ENCODE measurements at places on chromosomes 7 and 10.
A peak's percentile ranks its signal among the peaks of the same experiment; 100 is the strongest.

GRCh38 chr7:157596881-157597280 lies 260.1 kb downstream of the DNAJB6 start:
- no peak for DNase-seq

GRCh38 chr10:43299579-43299978 lies 32.7 kb upstream of the RASGEF1A start:
- DNase-seq: no peak

GRCh38 chr10:95447685-95448084 lies 113.5 kb downstream of the SORBS1 start:
- DNase-seq: no peak

- no peak for DNase-seq
These were observed 2.1 kb upstream of the AGR3 start for GRCh38 chr7:16883918-16884317.

DNA sequence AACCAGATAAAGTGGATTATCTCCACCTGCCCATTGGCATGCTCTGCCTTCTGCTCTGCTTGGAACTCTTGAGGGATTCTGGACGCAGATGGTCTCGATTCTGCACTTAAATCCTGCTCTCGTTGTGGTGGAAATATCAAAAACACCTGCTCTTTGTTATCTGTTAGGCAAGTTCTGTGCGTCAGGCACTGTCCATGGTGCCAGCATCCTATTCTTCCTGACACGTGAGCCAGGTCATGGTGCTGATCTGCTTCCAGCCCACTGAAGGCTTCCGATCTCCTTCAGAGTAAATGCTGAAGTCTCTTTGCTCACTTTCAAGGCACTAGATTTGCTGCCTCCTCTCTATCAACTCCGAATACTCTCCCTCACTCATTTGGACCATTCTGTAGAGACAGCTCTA lies 505.6 kb downstream of the HTR7 start:
- DNase-seq: no peak

DNA sequence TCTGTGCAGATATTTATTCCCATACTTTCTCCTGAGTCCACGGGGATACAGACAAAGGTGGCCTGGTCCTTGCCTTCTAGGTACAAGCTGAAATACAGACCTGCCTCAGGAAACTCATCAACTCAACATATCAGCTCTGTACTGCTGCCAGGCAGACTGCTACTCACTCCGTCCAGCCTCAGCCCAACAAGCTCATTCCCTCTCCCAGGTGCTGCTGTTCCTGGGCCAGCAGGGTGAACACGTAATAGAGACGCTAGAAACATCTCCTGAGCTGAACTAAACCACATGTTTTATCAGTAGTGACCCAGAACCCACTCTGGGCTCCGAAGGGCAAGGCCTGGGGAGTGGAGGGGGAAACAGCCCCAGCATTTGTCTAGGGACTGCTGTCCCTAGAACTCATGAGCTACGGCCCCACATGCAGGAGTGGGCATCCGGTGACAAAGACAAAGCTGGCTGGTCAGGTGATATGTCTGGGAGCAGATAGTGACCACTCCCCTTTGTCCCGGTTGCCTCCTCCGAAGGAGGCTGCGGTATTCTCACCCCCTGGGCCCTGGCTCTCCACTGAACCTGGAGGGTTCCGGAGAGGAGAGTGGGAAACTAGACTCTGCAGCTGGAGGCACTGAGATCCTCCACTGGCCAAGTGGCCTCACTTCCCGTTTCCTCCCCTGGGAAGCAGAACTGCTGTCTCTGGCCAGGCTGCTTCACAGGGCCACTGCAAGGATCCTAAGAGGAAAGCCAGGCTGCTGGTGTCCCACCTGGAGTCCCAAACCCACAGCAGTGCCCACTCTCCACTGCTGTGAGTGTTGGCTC lies 116.1 kb downstream of the FAM53B start:
- peak; percentile 18 for DNase-seq

DNA sequence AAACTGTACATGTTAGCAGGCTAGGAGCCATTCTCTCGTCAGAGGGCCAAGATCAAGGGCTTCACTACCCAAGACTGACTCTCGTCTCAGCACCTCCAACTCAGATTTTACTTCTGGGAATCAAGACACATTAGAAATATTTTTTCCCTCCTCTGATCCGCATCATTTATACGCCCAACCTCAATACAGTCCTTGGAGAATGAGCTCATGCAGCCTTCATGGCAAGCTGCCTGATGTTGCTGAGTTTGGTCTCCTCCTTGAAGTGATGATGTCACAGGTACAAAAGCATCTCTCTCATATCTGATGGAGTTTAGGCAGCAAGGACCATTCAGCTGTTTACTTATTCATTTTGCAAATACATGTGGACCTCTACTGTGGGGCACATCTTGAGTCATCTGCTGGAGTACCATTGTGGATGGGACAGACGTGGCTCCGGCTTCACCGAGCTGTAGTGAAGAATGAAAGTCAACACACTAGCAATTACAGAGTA lies 114.0 kb downstream of the BMPER start:
- no peak for DNase-seq

- no peak for DNase-seq
These were observed 52.5 kb upstream of the TAS2R16 start for GRCh38 chr7:123047955-123048354.

DNA sequence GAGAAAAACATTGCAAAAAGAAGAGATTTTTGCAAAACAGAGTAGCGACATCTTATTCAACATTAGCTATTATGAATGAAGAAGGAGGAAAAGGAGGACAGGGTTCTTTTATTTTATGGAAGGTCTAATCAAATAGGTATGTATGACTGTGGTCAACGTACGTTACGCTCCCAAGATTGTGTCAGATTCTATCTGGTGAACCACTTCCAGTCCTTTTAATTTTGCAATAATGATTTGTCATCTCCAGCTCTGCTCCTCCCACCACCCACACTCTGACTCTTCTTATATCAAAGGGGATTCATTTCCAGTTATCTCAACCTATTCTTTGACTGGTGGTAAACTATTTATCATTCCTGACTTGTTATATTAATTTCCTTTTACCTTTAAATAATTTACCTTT lies 259.9 kb downstream of the CACNA2D1 start:
- DNase-seq: no peak

GRCh38 chr7:155848691-155849669 lies 36.7 kb upstream of the SHH start:
- no peak for DNase-seq

GRCh38 chr10:5555021-5555510 lies 30.3 kb downstream of the CALML3 start:
- no peak for DNase-seq

DNA sequence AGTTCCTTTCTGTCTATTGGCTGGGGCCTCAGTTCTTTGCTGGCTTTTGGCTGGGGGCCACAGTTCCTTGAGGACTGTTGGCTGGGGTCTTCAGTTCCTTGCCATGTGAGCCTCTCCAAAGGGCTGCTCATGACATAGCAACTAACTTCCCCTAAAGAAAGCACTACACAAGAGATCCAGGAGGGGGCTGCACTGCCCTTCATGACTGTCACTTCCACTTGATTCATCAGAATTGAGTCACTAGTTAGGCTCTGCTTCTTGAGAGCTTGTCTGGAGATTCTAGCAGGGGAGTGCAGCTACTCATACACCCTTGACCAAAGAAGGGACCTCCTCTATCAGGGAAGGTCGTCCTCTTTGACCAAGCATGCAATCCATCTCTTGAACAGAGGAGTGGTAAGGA lies 38.0 kb upstream of the MKX start:
- no peak for DNase-seq

DNA sequence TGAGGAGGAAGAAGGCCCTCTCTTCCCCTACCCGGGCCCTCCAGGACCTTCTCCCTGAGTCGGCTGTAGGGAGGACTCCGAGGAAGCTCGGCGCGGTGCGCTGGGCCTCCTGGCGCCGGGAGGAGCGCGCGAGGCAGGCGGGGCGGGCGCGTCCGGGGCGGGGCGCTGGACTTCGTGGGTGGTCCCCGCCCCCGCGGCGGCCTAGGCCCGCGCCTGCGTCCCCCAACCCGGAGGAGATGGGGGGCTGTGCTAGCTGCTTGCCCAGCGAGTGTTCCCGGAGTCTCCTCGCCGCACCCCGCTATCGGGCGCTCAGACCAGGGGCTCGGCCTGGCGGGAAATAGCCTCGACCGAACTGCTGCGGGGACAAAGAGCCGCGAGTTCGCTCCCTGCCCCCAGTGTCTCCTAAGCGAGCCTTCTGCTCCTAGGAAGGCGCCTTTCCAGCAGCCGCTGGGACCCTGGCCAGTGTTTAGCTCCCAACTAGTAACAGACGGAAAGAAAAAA lies 19.2 kb upstream of the SMO start:
- no peak for DNase-seq

GRCh38 chr10:102639537-102639936 lies 4.7 kb upstream of the TRIM8 start:
- no peak for DNase-seq

DNA sequence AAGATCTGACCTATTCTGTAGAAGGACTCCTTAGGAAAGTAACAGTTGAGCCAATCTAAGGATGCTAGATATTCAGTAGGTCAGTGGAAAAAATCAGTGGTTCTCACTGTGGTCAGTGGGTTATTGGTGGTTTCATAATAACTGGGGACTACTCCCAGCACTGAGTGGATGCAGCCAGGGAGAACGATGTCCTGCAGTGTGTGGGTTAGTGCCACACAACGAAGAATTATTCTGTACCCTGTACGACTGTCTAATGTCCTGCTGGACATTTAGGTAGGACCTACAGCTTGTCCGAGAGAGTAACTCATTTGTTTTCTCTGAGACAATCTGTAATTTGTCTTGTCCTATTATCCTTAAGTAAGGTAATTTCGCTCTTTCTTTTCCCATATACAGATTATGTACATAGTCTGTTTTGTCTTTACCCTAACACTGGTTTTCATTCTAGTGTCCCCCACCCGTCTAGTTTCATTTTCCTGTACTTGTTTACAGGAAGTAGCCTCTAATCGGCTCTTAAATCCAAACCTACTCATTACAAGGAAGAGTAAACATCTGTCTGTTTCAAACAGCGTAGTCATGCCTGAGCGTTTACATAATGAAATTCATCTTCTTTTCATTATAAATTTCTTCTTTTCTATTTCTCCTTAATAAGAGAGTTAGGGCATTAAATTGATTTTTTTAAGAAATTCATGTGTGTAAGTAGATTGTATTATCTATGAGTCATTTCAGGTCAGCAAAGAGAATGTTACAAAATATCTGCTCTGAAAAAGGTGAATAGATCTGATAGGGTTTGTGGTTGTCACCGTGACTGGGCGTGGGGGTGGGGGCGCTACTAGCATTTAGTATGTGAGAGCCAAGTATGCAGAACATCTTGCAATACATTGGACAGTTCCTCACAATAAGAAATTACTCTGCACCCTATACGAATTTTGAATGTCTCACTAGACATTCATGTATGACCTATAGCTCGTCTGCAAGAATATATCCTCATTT lies 8.3 kb upstream of the ZC3HAV1L start:
- peak; percentile 64 for DNase-seq

DNA sequence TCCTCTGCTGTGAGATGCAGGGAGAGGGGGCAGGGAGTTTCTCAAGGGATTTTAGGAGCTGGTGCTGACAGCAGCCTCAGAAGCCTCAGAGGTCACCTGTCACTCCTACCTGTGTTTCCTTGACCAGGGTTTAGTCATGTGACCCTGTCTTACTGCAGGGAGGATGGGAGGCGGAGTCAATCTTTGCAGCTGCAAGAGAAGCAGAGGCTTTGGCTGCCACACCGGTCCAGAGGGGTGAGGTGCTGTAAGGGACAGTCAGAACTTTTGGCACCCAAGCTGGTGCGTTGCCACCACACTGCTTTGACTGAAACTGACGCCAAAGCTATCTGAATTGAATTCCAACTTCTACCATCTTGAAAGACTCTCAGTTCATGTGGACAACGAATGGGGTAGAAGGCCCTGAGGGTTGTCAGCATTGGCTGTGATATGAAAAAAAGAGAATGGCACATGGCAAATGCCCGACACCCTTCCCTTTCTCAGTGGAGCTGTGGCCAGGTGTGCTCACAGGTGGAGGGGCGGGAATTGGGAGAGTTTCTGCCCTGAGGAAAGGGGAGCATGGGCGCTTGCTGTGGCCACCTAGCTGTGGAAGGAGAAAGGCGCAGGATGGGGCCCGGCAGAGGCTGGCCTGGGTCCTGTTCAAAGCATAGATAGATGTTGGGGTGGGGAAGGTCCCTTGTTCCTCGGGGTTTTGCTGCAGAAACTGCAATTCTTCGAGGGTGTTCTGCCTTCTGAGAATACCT lies 69.3 kb downstream of the ARHGAP22 start:
- DNase-seq: no peak

GRCh38 chr7:2621061-2621828 lies 10.5 kb upstream of the TTYH3 start:
- no peak for DNase-seq

DNA sequence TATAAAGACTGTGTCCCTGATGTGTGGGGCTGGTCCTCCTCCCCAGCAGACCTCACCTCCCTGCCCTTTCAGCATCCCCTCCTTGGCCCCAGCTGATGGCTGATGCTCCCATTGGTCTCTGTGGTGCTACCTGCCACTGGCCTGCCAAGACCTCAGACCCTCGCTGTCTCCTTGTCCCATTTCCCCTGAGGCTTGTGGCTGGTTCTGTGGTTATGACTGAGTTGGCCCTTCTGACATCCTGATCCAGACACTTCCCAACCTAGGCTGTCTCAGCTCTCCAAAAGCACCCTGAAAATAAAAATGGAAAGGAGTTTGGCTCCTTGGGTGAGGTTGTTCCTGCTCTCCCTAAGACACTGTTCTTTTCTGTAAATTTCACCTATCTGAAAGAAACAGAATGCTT lies 214.2 kb downstream of the RPS24 start:
- no peak for DNase-seq

DNA sequence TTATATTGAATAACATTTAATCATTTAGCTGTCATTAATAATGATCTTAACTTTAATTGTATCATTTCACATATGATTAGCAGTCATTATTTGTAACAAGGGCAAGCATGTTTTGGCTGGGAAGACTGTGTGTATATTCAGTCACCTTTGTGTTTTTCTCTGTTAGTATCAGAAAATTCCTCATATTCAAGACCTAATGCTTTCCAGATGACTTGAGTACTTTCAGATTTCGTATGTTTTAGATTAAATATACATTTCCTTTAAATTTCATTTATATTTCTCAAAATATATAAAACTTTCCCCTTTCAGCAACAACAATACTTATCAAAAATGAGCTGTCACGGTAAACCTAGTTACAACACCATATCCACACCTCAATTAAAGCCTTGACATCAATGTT lies 6.3 kb upstream of the CACNA2D1 start:
- DNase-seq: no peak
